ENCODE measurements at places on chromosomes 6 and 20.
A peak's percentile ranks its signal among the peaks of the same experiment; 100 is the strongest.

DNA sequence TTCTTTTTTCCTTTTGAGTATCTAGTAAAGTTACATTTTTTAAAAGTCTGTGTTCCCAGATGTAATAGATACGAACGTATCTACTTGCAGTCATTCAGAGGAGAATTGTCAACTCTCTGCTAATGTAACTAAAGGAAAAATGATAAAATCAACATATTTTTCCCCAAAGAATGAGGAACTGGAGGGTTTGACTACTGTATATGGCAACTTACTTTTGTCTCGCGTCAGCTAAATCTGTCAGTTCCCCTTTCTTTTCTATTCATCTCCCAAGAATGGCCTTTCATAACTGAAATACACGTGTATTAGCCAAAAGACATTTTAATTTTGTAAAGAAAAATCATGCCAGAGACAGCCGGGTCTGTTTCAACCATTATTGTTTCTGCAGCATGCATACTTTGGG is 5.4 kb downstream of the EYA2 start:
- DNase-seq: no peak

GRCh38 chr6:84763886-84764331 is 489 bp downstream of the TBX18 start:
- DNase-seq: peak; percentile 71

DNA sequence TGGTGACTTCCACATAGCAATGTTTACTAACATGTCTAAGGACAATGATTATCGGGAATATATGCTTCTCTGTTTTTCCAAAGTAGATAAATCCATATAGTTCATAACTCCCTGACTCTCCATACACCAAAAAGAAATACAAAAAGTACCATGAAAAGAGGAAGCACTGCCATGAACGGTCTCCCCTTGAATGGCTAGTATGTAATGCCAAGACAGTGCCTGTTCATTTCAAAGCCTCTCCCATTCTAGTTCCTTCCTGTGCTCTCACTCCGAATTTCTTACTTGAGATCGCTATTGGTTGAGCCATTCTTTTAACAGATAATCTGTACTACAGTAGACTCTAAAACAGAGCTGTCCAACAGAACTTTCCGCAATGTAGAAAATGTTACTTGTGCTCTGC is 54.8 kb upstream of the EDN1 start:
- no peak for DNase-seq

DNA sequence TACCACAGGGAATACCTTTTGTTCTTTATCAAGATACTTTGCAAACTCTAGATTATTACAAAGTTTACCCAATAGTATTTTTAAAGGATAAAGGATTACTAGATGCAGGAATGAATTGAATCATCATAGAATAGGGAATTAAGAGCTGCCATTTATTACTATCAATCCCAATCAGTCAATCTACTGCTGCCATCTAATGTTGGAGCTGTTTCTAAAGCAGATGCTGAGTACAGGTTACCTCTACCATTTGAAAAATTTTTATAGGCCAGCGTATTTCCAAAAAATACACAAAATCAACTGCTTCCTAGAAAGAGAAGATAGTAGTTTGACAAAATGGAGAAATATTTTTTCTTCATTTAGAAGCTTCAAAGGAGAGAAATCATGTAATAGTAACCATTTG is 520.4 kb downstream of the ADGRB3 start:
- no peak for DNase-seq

GRCh38 chr6:138004430-138005287 is 102.6 kb downstream of the PERP start:
- DNase-seq: peak; percentile 14

DNA sequence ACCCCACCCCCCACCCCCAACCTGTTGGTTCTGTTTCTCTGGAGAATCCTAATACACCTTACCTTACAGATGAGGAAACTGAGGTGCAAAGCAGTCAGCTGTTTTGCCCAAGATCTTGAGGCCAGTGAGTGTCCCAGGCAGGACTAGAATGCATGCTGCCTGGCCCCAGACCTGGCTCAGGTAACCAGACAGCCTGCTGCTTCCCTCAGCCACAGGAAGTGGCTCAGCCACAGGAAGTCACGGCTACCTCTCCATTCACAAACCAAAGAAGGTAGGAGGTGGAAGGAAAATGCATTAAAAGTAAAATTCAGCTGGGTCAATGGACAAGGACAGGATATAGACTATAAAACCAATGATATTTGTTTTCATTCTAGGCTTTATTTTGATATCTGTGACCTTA is 517.6 kb downstream of the CD83 start:
- no peak for DNase-seq
